ENCODE measurements at places on chromosomes 6 and 20. TPM values are rescaled to one million over a fixed set of nuclear protein-coding genes. Genes with fewer than 3 reads are reported as not detected.

TBX18 gene
- total RNA-seq: 2.3 TPM

TMEM200A gene
- 1.7 TPM for total RNA-seq

NKAIN4 gene
- total RNA-seq: 39.2 TPM

C6orf15 gene
- not detected for total RNA-seq

ESR1 gene
- total RNA-seq: 1.7 TPM

GUCA1A gene
- total RNA-seq: 0.83 TPM

PTCRA gene
- total RNA-seq: not detected

TRIM39 gene
- total RNA-seq: 9.1 TPM

Data from dorsolateral prefrontal cortex (tissue), 122 donors.